ENCODE measurements at places on chromosomes 5 and 9. TPM values are rescaled to one million over a fixed set of nuclear protein-coding genes. Genes with fewer than 3 reads are reported as not detected.

Gene RAD1
- total RNA-seq, result 25.9 TPM

Gene IL5
- not detected for total RNA-seq

Gene PCDHB2
- total RNA-seq, result not detected

Gene HAUS6
- total RNA-seq, result 13.5 TPM

Gene TMEM252
- total RNA-seq, result not detected

Gene ENG
- 12.6 TPM for total RNA-seq

Gene SLC1A3
- total RNA-seq, result 0.37 TPM

Gene OSTF1
- 57.8 TPM for total RNA-seq

Gene FCN1
- total RNA-seq, result 2.2 TPM

Gene PCDHA1
- total RNA-seq, result not detected

Gene ACTBL2
- total RNA-seq, result not detected

Gene ADAMTS2
- total RNA-seq, result not detected

Gene CDH6
- not detected for total RNA-seq

Gene FGD3
- 167 TPM for total RNA-seq

DNA sequence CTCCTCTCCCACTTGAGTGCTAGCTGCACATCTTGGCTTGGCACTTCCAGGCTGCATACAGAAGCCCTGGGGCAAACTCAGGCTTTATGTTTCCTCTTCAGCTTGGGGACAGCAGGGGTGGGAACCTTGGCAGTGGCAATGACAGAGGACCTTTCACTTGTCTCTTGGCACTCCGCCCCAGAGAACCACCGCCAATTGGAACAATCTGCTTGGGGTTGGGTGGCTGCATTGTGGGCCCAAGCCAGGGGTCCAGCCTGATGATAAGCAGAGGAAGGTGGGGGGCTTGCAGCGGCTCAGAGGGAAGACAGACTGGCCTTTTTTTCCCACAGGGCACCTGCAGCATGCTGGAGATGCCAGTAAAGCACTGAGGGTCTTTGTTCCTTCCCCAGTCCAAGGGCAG, 179.0 kb upstream of the NMUR2 start:
- H3K4me3 ChIP-seq, result no peak overlapping the region
- H3K27ac ChIP-seq, result no peak overlapping the region
- no peaks in the 10 kb centered on the region for H3K4me1 ChIP-seq
- no peaks in the 10 kb centered on the region for H3K36me3 ChIP-seq

GRCh38 chr5:39355324-39355723, 9.0 kb downstream of the C9 start:
- DNase-seq, result no peak
- no peaks in the 10 kb centered on the region for H3K27me3 ChIP-seq
- H3K4me3 ChIP-seq, result no peak overlapping the region
- H3K36me3 ChIP-seq, result no peaks in the 10 kb centered on the region
- H3K4me1 ChIP-seq, result no peaks in the 10 kb centered on the region
- H3K27ac ChIP-seq, result no peak overlapping the region

- no peak overlapping the region for H3K4me3 ChIP-seq
- H3K27ac ChIP-seq, result no peak overlapping the region
- no peaks in the 10 kb centered on the region for H3K27me3 ChIP-seq
- no peaks in the 10 kb centered on the region for H3K4me1 ChIP-seq
Measured at GRCh38 chr5:107860044-107860443, 189.3 kb upstream of the EFNA5 start.

DNA sequence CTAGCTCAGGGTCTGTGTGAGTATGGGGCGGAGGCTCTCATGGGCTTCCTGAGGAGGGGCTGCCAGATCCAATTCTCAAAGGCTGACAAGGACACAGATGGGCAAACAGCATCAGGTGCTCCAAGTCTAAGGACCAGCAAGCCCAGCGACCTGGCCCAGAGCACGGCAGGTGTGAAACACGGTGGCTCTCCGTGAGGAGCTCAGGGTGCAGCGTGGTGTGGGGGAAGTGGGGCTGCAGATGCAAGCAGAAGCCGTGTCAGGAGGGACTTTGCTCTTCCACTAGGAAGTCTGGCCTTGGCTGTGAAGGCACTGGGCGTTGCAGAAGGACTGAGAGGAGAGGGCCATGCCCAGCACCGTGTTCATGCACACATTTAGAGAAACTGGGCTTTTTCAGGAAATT, 420.0 kb downstream of the GADD45G start:
- peaks cover 56% of the 10 kb centered on the region for H3K4me1 ChIP-seq
- H3K4me3 ChIP-seq, result peak overlapping the region; percentile 32
- peak overlapping the region; percentile 84 for H3K27ac ChIP-seq
- no peak for DNase-seq

GRCh38 chr5:31492869-31493268, 39.0 kb downstream of the DROSHA start:
- no peak for DNase-seq
- peaks cover 75% of the 10 kb centered on the region for H3K36me3 ChIP-seq
- H3K27ac ChIP-seq, result no peak overlapping the region
- H3K4me1 ChIP-seq, result no peaks in the 10 kb centered on the region

GRCh38 chr5:125967576-125967975, 455.6 kb upstream of the GRAMD2B start:
- no peak overlapping the region for H3K4me3 ChIP-seq
- H3K27ac ChIP-seq, result no peak overlapping the region
- H3K4me1 ChIP-seq, result no peaks in the 10 kb centered on the region

- H3K4me1 ChIP-seq, result no peaks in the 10 kb centered on the region
- no peak overlapping the region for H3K27ac ChIP-seq
- no peaks in the 10 kb centered on the region for H3K27me3 ChIP-seq
- no peaks in the 10 kb centered on the region for H3K36me3 ChIP-seq
- DNase-seq, result no peak
Measured at GRCh38 chr5:2385818-2386217, 365.7 kb downstream of the IRX2 start.

- H3K27me3 ChIP-seq, result peaks cover 6% of the 10 kb centered on the region
- no peaks in the 10 kb centered on the region for H3K36me3 ChIP-seq
- DNase-seq, result no peak
- no peaks in the 10 kb centered on the region for H3K4me1 ChIP-seq
- H3K27ac ChIP-seq, result no peak overlapping the region
Measured at GRCh38 chr5:135456238-135457099, 4.3 kb upstream of the TIFAB start.

GRCh38 chr5:80254767-80255430, 949 bp downstream of the SERINC5 start:
- peak overlapping the region; percentile 73 for H3K27ac ChIP-seq
- H3K27me3 ChIP-seq, result no peaks in the 10 kb centered on the region
- DNase-seq, result no peak

DNA sequence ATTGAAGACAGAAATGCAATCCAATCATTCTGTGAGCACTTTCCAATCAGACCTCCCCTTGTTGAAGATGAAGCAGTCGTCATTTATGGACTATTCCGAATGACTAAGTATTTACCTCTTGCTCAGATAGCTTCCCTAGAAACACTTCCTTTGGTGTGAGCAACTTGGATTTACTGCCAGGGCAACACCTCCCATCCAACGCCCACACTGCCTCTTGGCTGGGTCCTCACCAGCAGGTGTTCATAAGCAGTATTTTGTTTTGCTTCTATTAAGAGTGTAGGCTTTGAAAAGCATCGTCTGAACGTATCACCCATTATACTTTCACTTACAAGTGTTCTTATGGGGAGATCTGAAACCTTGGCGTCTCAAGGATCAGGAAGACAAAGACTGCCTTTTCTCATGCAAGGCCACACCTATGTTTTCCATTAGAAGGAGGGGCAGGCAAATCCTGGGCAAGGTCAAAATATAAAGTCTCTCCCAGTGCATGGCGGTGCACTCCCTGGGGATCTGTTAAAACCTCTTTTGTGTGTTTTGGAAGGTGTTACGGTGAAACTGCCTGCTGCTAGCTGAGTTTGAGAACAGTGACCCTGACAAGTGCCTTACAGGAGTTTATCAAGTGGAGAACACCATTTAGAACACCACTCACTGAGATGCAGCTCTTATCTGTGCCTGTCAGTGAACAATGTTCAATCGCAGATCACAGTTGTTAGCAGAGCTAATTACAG, 10.6 kb upstream of the MARCHF3 start:
- H3K27ac ChIP-seq, result no peak overlapping the region
- no peaks in the 10 kb centered on the region for H3K4me1 ChIP-seq
- no peaks in the 10 kb centered on the region for H3K27me3 ChIP-seq
- H3K4me3 ChIP-seq, result no peak overlapping the region

DNA sequence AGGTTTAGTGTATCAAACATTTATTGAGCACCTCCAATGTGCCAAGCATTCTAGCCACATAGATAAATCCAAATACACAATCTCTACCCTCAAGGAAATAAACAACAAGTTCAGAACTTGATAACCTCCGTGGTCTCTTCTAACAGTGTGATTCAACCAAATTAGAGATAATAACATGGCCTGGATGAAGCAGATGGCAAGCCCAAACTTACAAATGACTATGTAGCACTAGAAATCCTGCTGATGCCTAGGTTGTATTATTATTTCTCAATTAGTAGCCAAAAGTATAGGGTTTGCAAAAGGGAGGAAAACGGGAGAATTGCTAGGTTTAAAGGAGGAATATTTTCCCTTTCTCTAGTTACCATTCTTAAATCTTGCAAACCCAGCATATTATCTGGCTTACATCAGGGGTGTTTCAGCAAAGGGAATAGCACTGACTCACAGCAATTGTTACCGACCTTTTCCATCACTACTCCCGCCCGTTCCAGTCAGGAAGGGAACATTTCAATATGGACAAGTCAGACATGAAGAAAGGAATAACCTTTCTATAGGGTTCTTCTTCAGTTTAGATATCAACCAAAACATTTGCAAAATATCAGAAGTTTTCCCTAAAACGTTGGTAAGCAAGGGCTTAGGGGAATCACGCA, 2.3 kb downstream of the DPYSL3 start:
- peaks cover 13% of the 10 kb centered on the region for H3K27me3 ChIP-seq
- H3K4me1 ChIP-seq, result no peaks in the 10 kb centered on the region
- DNase-seq, result no peak
- no peak overlapping the region for H3K27ac ChIP-seq
- no peak overlapping the region for H3K4me3 ChIP-seq

GRCh38 chr5:6541256-6542013, 91.4 kb downstream of the NSUN2 start:
- no peaks in the 10 kb centered on the region for H3K36me3 ChIP-seq
- H3K4me3 ChIP-seq, result no peak overlapping the region
- DNase-seq, result no peak
- no peaks in the 10 kb centered on the region for H3K27me3 ChIP-seq
- H3K27ac ChIP-seq, result no peak overlapping the region

DNA sequence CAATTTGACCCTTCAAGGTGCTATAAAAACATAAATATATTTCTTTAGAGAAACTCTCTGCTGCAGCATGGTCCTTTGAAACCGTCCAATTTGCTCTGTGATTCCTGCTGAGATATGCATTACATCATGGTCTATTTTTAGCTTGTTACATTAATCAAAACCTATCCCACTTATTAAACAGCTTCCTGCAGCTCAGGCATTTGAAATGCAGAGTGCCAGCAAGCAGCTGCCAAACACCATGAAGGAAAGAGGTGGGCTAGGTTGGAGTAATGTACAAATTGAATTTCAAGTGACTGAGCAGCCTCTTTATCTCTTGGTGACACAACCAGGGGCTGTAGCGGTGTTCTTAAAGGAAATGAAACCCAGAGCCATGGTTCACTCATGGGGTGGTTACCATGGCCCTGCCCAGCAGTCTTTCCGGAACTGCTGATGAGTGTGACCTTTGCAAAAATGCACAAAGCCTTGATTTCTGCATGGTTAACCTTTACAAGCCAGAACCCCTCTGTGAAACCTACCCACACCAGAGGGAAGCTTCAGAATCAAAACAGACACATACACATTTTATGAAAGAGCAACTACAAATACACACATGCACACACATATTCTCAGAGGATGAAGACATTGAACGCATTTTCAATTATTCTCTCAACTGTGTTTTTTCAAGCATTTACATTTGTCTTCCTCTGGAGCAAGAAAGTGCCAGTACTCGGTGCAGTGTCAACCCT, 155.8 kb upstream of the ZNF608 start:
- no peaks in the 10 kb centered on the region for H3K27me3 ChIP-seq
- no peaks in the 10 kb centered on the region for H3K36me3 ChIP-seq
- H3K27ac ChIP-seq, result peak overlapping the region; percentile 70
- peaks cover 27% of the 10 kb centered on the region for H3K4me1 ChIP-seq

- no peaks in the 10 kb centered on the region for H3K4me1 ChIP-seq
- no peak overlapping the region for H3K4me3 ChIP-seq
- no peaks in the 10 kb centered on the region for H3K36me3 ChIP-seq
- no peak overlapping the region for H3K27ac ChIP-seq
Measured at GRCh38 chr5:66967102-66967501, 229.5 kb downstream of the CD180 start.

- H3K4me3 ChIP-seq, result no peak overlapping the region
- H3K4me1 ChIP-seq, result no peaks in the 10 kb centered on the region
- H3K27ac ChIP-seq, result no peak overlapping the region
- no peaks in the 10 kb centered on the region for H3K36me3 ChIP-seq
- DNase-seq, result no peak
Measured at GRCh38 chr5:133147411-133147810, 95.6 kb downstream of the HSPA4 start.

- H3K4me1 ChIP-seq, result no peaks in the 10 kb centered on the region
- no peak overlapping the region for H3K4me3 ChIP-seq
- no peaks in the 10 kb centered on the region for H3K27me3 ChIP-seq
Measured at GRCh38 chr5:83099001-83099400, 21.7 kb downstream of the XRCC4 start.

DNA sequence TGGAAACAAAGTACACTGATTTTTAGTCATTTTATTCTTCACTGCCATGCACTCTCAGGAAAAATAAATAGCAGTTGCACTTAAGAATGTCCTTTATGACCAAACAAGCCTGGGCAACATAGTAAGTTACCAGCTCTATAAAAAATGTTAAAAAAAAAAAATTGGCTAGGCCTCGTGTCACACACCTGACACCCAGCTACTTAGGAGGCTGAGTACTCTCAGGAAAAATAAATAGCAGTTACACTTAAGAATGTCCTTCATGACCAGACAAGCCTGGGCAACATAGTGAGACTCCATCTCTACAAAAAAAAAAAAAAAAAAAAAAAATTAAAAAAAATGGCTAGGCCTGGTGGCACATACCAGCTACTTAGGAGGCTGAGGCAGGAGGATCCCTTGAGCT, 304.6 kb downstream of the SLCO4C1 start:
- no peak for DNase-seq
- H3K36me3 ChIP-seq, result no peaks in the 10 kb centered on the region

GRCh38 chr5:100667161-100667630, 132.0 kb downstream of the FAM174A start:
- H3K4me1 ChIP-seq, result no peaks in the 10 kb centered on the region
- H3K27ac ChIP-seq, result no peak overlapping the region
- no peak overlapping the region for H3K4me3 ChIP-seq
- H3K27me3 ChIP-seq, result no peaks in the 10 kb centered on the region

- H3K4me3 ChIP-seq, result no peak overlapping the region
- H3K36me3 ChIP-seq, result no peaks in the 10 kb centered on the region
- no peaks in the 10 kb centered on the region for H3K27me3 ChIP-seq
- DNase-seq, result no peak
Measured at GRCh38 chr5:38341056-38341455, 82.7 kb downstream of the EGFLAM start.

- no peak overlapping the region for H3K4me3 ChIP-seq
- peaks cover 39% of the 10 kb centered on the region for H3K4me1 ChIP-seq
- no peaks in the 10 kb centered on the region for H3K36me3 ChIP-seq
- DNase-seq, result no peak
Measured at GRCh38 chr5:132355140-132355765, 14.3 kb upstream of the SLC22A5 start.

- no peak overlapping the region for H3K4me3 ChIP-seq
- DNase-seq, result no peak
- H3K27ac ChIP-seq, result peak overlapping the region; percentile 3
- H3K36me3 ChIP-seq, result peaks cover 3% of the 10 kb centered on the region
- peaks cover 84% of the 10 kb centered on the region for H3K4me1 ChIP-seq
Measured at GRCh38 chr9:111913159-111913558, 16.5 kb downstream of the UGCG start.
